Stimulated activated CD4-positive, alpha-beta T cell treated with anti-CD3 and anti-CD28 coated beads, Interleukin-4, amount 100 ng/mL, for 4 hours (primary cell): ENCODE measurements at places on chromosomes 3 and 15.

GRCh38 chr3:63333815-63334214, 55.7 kb downstream of the SYNPR start:
- DNase-seq = no peak

DNA sequence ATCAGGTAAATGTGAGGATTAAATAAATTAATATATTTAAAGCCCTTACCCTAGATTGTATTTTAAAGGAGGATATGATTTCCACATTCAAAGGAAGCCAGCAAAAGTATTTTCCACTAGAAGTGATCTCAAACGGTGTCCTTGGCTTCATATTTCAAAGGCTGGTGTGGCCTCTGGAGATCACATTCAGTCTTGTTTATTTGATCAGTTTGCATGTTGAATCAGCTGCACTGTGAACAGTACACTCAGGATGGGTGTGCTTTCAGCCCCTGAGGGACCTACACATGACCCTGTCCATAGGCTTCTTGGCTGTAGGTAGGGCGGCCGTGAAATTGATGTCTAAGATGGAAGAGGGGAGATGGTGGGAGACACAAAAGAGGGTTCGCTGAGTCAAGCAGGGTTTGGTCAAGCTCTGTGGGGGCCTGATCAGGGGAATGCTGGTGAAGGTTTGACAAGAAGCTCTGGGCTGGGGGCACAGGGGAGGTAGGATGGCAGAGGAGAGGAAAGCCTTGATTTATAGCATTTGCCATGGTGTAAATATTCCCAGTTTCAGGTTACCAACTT, 21.9 kb downstream of the CYP8B1 start:
- DNase-seq = no peak

GRCh38 chr3:186506857-186507256, 37.3 kb downstream of the CRYGS start:
- DNase-seq = peak; percentile 20

- no peak for DNase-seq
Measured at GRCh38 chr3:49714728-49715550, 4.5 kb downstream of the AMIGO3 start.

DNA sequence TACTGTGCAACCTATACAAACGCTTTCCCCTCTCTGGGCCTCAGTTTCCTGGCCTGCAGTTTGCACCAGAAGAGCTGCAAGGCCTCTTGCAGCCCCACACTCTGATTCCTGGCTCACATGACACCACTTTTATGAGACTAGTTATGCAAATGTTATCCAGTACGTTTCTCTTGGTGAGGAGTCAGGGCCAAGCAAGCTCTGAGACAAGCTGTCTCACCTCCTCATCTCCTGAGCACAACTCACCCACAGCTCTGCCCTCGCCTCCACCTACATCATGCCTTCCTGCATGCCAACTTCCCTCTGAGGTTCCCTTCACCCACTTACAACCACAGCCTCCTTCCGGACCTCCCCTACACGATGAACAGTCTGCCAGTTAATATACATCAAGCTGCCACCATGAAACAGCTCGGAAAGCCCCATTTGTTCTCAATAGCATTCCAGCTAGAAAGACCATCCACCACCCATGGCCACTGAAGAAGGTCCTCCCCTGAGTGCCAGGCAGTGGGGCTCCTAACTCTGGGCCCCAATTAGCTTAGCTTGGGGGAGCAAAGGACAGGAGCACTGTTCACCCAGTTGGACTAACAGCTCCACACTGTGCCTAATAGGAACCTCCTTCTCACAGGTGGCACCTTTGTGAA, 25.0 kb downstream of the CRYGS start:
- peak; percentile 46 for DNase-seq

GRCh38 chr3:11312166-11312565, 40.0 kb downstream of the ATG7 start:
- no peak for DNase-seq

- DNase-seq = no peak
Measured at GRCh38 chr3:149650828-149651227, 7.0 kb downstream of the WWTR1 start.

DNA sequence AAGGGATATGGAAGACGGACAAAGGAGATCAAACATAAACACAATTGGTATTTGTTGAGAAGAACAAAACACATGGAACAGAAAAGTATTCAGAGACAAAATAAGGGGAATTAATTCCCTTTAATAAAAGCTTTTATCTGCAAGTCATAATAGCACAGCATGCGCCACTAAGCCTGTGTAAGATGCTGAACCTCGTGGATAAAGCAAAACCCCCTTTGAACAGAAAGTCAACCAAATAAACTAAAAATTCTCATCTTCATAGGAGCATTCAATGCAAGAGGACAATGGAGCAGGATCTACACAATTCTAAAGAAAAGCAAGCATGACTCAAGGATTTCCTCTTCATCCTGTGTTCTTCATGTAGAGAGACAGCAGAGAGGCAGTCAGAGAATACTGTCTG, 274.3 kb upstream of the GOLGA6L4 start:
- DNase-seq = no peak

DNA sequence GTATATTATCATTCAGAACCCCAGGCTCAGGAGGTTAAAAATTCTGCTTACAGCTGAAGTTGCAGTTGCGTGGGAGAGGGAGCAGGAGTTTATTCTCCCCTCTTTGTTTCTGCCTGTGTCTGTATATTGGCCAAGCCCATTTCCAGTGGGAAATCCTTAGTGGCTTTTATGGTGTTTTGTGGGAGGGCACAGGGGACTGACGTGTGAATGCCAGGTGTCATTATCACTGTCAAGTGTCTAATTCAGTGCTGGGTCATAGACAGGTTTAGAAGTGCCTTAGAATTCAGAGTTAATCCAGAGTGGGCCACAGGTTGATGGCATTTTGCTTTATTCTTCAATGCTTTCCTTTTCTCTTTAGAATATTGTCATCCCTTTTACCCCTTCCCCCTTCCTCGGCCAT, 33.4 kb downstream of the SLCO3A1 start:
- DNase-seq = no peak

DNA sequence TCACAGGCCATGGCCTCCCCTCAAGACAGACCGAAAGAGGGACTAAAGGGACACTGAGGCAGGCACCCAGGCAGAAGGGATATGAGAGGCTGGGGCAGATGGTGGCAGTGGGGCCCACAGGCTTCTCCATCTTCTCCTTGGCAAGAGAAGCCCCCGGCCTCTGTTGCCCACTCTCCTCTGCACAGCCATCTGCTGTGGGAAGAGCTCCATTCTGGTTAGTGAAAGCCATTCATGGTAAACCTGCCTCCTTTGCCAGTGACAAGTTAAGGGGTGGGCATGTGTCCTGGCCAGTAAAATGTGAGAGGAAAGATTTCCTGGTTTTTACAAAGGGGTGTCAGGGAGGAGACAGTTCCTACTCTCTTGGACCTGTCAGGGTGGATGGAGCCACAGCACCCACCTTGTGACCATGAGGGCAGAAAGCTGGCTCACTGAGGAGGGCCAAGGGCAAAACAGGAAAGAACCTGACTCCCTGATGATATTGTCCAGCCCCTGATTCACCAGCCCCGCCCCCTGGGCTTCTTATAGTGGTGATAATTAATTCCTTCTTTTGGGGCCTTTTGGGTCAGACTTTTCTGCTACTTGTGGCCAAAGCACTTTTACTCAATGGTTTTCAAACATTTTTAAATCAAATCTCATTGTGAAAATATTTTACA, 130.4 kb upstream of the SMAD3 start:
- DNase-seq = no peak

- DNase-seq = no peak
Measured at GRCh38 chr3:184561913-184562877, 610 bp downstream of the EPHB3 start.

DNA sequence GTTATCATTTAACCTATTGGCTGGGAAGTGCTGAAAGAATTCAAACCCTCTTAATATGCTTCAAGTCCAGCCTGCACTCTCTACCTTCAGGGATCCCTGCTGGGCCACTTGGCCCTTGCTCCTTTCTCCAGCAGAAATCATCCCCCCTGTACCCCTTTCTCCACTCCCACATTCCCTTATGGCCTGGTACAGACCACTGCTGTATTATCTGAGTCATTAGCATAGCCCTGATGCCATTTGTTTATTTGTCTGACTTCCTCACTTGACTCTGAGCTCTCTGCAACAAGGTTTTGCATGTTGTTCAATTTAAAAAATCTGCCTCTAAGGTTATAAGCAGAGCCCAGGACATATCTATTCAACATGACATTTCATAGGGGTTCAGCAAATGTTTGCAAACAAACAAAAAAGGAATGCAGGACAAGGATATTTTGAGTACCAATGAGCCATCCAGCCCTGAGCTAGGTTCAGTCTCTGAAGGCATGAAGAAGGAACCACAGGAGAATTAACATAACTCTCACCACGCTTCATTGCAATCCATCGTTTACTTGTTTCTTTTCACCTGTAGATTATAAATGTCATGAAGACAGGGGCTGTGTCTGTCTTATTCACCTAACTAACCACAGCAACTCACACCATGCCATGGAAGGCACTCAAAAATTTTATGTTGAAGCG, 26.6 kb upstream of the HES1 start:
- no peak for DNase-seq

DNA sequence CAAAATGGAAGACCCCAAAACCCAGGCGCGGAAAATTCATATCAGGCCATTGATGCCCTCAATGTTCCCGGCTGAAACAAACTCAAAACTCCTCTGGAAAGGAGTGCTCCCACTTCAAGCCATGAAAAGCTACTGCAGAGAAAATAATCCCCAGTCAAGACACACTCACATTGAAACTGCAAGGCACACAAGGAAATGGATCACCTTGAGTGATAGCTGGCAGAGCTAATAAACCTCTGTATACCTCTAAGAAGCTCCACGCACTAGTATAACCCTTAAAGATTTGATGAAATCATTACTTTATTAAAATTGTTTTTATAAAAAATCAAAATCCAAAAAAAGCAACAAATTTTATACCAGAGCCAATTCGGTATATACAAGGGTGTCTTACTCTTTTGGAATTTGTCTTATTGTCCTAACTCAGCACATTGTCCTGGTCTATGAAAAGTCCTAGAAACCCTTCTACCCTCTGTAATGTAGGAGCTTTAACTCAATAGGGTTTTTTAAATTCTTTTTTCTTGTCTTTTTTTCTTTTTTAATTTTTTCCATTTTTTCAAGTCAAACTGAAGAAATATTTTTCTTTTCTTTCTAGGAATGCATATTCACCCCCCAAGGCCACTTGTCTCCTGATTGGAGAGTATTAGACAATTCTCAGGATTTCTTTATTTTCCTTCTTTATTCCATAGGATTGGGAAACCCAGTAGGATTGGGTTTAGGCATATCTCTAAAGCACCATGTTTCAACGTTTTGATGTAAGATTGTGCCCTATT, 8.5 kb downstream of the CCR5AS start:
- no peak for DNase-seq

DNA sequence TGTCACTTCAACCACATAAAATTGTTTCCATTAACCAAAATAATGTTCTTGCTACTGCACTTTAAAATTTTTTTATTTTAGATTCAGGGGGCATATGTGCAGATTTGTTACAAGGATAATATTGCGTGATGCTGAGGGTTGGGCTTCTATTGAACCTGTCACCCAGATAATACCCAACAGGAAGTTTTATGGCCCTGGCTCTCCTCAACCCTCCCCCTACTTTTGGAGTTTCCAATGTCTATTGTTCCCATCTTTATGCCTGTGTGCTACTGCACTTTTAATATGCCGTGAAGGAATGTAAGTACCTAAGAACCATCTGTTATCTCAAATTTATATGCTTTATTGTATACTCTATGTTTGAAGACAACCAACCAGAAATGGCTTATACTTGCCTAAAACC, 42.0 kb upstream of the IMPG2 start:
- no peak for DNase-seq

DNA sequence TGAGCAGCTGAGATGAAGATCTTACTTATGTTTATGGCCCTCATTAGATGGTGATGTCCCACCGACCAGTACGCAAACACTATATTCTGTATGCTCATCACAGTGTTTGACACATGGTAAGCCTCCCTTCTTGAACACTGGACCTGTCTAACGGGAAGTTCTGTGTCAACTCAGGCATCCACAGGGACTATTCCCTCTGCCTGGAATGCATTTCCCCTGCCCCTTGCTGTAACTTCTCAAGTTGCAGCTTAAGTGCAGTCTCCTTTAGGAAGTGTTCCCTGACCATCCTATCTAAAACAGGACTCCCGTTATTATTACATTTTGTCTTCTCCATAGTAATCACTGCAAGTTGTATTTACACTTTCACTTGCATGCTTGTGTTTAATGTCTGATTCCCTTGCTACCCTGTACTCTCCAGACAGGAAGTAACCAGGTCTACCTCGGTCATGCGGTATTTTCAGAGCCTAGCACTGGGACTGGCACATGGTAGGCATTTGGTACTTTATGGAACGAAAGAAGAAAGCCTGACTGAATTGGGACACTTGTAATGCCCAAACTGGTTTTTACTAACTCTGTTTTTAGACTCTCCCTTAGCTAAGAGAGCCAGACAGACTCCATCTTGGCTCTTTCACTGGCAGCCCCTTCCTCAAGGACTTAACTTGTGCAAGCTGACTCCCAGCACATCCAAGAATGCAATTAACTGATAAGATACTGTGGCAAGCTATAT, 8.7 kb downstream of the DET1 start:
- no peak for DNase-seq

DNA sequence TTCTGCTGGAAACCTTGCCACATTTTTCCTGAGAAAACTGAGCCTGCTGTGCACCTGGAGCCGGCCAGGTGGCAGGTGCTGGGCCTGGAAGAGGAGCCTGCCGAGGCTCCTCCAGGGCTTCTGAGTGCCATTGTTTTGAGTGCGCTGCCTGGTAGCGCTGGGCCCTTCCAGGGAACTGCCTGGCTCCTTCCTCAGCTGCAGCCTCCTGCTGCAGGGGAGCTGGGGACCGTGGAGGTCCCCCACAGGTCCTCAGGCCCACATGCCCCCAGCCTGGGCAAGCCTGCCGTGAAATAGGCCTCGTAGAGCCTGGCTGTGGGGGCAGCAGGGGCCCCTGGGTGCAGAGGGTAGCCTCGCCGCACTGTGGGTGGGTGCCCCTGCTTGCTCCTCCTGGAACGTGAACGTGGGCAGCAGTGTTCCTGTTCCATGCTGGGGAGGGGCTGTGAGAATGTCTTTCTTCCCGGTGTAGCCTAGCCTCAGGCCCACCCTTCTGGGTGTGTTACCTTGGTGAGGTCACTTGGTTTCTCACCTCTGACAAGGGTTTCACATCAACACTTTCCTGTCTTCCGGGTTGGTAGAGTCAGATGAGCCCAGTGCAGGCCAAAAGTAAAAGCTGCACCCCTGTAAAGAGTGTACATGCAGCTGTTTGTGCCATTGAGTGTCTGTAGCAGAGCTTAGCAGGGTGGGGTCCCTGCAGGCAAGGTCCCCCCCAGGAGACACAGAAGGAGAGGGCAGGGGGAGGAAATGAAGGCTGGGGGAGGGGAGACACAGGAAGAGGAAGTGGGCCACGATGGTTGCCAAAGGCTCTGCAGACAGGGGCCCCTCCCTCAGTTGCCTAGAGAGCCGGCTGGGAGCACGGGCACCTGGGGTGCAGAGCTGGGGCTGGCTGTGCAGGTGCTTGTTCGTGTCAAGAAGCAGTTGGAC, 34.5 kb downstream of the KLF13 start:
- no peak for DNase-seq
